T-helper 2 cell treated with Interferon-gamma antibody and Interleukin-4, amounts not matched to agents 100 ng/mL and 5 ng/mL, for 36 hours (primary cell): ENCODE measurements at places on chromosomes 11 and 22. TPM values are rescaled to one million over a fixed set of nuclear protein-coding genes. Genes with fewer than 3 reads are reported as not detected.

Gene APOBEC3B
- total RNA-seq: 27.4 and 27.8 TPM in 2 replicates

Gene OR8D1
- total RNA-seq: not detected in 2 replicates

Gene LMO1
- total RNA-seq: not detected in 2 replicates

Gene WBP2NL
- total RNA-seq: 2.0 and 3.3 TPM in 2 replicates

Gene TRIM6
- 0.18 and 0.25 TPM in 2 replicates for total RNA-seq

Gene SLC5A4
- not detected in 2 replicates for total RNA-seq

Gene MRGPRX3
- not detected in 2 replicates for total RNA-seq

Gene CNIH2
- 1.5 and 1.6 TPM in 2 replicates for total RNA-seq

Gene WNT11
- not detected in 2 replicates for total RNA-seq

Gene CASP5
- not detected in 2 replicates for total RNA-seq

Gene KRTAP5-8
- 0.16 TPM in 1 of 2 replicates, not detected in the other for total RNA-seq

Gene TMEM191B
- total RNA-seq: 0.32 TPM in 1 of 2 replicates, not detected in the other

Gene P2RX3
- total RNA-seq: not detected in 2 replicates

Gene TSSC4
- total RNA-seq: 41.5 and 42.2 TPM in 2 replicates

Gene ASRGL1
- total RNA-seq: 10.8 and 11.3 TPM in 2 replicates

Gene TRIM44
- total RNA-seq: 28.4 and 31.8 TPM in 2 replicates

Gene DEFB131B
- total RNA-seq: not detected in 2 replicates

Gene KIAA0930
- 16.3 and 18.6 TPM in 2 replicates for total RNA-seq

Gene APOL4
- total RNA-seq: 0.98 and 1.8 TPM in 2 replicates

Gene NCR3LG1
- 0.82 and 1.0 TPM in 2 replicates for total RNA-seq

Gene WT1
- not detected in 2 replicates for total RNA-seq
